DMS79 treated with DMSO at 0.1 percent for 48 hours (cell line): ENCODE measurements at places on chromosomes 3 and 15.

DNA sequence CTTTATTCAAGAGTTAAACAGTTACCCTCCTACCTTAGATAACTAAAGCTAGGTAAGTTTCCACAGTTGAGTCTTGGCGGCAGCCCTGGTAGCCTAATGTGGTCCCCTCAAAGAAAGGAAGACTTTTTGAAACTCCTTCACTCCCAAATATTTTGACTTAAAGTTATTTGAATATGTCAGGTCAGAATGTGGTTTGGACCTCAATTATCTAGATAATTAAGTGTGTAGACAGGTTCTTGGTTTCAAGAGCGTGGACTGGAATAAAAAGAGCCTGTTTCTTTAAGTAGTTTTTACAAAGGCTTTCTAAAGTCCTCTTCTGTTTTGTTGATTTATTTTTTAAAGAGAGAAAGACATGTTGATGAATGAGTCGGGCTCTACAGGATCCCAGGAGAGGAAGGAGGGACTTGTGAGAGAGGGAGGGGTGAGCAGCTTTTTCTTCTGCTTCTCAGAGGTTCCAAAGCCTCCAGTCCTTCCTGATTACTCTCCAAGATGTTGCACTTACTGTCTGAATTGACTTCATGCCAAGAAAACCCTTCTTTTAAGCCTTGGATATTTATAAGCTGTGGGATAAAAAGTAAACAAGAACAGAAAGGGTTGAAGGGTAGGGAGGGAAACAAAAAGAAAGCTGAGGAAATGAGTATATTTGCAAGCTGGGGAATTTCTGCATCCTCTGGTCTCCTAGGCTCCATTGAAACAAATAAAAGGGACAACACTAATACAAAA is 457.4 kb downstream of the IGSF11 start:
- peak; percentile 77 for DNase-seq

GRCh38 chr3:185687271-185687878 is 101.3 kb downstream of the SENP2 start:
- no peak for DNase-seq

GRCh38 chr3:123611082-123611481 is 26.2 kb upstream of the HACD2 start:
- DNase-seq, result no peak

- no peak for DNase-seq
These were observed 6.9 kb downstream of the STAB1 start for GRCh38 chr3:52502001-52502400.

- DNase-seq, result no peak
These were observed 24.7 kb upstream of the HERC1 start for GRCh38 chr15:63858448-63858847.

- no peak for DNase-seq
These were observed 353.2 kb downstream of the AGBL1 start for GRCh38 chr15:86432861-86433260.

DNA sequence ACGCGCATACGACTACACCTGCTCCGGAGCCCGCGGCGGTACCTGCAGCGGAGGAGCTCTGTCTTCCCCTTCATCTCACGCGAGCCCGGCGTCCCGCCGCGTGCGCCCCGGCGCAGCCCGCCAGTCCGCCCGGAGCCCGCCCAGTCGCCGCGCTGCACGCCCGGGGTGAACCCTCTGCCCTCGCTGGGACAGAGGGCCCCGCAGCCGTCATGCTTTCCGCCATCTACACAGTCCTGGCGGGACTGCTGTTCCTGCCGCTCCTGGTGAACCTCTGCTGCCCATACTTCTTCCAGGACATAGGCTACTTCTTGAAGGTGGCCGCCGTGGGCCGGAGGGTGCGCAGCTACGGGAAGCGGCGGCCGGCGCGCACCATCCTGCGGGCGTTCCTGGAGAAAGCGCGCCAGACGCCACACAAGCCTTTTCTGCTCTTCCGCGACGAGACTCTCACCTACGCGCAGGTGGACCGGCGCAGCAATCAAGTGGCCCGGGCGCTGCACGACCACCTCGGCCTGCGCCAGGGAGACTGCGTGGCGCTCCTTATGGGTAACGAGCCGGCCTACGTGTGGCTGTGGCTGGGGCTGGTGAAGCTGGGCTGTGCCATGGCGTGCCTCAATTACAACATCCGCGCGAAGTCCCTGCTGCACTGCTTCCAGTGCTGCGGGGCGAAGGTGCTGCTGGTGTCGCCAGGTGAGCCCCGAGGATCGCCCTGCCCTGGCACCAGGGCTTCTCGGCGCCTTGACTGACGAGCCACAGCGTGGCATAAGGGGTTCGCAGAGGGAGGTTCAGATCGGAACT is 420 bp downstream of the SLC27A2 start:
- peak; percentile 24 for DNase-seq

DNA sequence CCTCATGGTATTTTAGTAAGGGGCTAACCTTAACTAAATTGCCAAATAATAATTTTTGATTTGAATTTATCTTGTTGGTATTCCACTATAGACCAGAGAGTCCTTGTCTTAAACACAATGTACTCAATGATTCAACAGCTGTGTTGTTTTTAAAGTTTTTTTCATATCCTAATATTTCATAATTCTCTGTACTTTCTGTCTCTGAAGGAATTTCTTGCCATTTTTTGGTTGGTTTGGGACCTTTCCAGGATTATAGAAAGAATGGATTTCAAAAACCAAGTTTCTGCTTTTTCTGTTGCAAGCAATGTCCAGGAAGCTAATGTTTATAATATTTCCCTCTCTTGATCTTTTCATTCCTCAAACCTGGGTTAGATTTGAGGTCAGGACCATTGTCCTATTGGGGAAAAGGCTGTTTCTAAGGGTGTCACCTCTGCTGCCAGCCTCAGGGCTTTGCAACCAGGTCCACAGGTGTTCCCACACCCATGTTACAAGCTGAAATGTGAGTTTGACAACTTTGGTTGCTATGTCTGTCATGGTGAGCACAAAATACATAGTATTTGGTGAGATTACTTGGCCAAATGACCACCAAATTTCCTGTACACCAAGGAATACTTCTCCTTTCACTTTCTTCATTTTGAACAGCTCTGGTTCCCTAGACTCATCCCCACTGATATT is 363.7 kb upstream of the RGMA start:
- no peak for DNase-seq

- no peak for DNase-seq
These were observed 44.4 kb downstream of the MECOM start for GRCh38 chr3:169618894-169619792.
